NCI-H1105 treated with DMSO at 0.1 percent for 48 hours (cell line): ENCODE measurements at places on chromosomes 5 and 9.

DNA sequence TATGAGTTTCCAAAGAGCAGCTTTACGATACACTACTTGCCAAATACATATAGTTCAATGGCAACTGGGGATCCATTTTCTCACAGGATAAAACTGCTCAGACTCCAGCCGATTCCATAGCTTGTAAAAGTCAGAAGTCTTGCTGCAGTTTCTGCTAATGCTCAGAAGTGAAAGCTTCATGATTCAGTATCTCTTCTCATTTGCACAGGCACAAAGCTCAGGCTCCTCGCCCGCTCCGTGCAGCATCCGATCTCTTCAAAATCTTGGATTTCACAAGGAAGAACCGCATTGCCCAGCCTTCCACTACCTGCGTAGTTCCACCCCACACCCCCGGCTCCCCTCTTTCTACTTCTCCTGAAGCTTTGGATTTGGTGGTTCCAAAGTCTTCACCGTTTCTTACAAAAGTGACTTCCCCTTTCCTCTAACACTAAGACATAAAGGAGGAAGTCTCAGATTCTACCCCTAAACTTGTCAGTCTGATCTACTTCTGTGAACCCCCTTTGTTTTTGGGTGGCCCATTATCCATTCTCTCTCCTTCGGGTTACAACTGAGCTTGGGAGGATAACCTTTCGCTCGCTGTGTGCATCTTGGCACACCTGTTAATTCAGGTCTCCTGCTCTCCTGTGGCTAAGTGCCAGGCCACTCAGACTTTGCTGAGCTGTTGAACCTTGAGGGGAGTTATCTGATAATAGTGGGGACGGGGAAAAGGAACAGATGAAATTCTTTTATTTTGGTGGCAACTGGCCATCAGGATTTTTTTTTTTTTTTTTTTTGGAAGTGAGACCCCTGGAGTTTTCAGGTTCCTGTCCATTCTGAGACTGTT, 194.1 kb downstream of the GNA14 start:
- DNase-seq, result peak; percentile 2

- no peak for DNase-seq
Measured at GRCh38 chr9:34459941-34460340, 1.3 kb downstream of the DNAI1 start.

- no peak for DNase-seq
Measured at GRCh38 chr9:114737847-114738246, 55.9 kb upstream of the TEX48 start.

DNA sequence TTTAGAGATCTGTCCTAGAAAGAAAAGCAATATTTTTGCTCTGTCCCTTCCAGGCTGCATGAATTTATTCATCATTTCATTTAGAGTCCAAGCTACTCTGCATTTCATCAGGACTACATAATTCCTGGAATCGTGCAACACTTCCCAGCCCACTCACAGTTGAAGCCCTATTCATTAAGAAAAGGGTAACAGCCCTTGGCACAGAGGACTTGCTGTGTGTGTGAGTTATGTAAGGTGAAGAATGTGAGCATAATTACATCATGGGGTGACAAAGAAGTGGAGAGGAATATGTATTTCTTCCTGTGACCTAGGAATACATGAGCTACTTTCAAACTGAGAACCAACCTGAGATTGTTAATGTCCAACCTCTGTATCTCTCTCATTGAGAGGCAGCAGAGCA, 317.4 kb downstream of the ARHGEF28 start:
- no peak for DNase-seq

DNA sequence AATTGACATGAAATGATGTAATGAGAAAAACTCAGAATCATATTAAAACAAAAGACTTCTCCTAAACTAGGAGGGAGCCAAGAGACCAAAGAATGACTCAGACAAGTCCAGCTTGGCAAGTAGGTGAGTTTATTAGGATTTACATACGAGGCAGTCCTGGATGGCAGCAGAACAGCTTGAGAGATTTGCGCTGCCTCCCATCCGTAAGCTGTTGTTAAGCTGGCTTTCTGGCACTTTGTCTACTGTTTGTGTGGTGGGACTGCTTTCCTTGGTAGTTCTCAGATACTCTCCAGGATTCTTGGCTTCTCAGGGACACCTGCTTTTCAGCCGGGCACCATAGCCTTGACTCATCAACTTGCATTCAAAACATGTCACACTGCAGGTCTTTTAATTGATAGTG, 57.6 kb downstream of the COX7C start:
- DNase-seq, result no peak
